ENCODE measurements at places on chromosomes 7 and 10. TPM values are rescaled to one million over a fixed set of nuclear protein-coding genes. Genes with fewer than 3 reads are reported as not detected.

- no peak for DNase-seq
Observed at GRCh38 chr10:74587109-74587854, 239.1 kb upstream of the KAT6B start.

DNA sequence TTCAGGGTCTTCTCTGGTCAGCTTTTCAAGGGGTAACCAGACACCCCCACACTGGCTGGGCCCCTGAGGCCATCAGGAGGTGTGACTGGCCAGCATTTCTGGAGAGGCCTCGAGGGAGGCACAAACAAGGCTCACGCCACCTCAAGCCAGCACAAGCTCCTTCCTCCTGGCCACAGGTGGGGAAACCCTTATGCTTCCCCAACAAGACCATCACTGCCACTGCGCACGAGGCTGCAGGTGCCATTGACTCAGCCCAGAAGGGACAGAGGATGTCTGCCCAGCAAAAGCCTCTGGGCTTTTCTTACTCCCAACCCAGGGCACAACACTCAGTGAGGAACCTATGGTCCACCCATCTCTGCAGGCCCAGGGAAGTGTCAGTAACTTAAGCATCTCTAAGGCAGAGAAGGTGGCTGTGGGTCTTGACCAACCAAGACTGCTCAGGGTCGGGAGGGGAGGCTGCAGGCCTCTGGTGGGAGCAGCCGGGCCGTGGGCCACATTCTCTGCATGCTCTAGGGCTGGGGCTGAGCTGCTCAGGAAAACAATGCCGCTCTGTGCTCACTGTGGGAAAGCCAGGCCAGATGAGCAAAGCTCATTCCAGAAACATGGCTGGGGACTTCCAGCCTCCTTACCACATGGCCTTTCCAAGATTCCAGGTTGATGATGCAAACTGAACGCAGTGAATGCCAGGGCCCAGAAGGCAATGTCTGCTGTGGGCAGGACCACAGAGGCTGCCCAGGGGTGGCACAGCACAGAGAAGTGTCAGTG, 24.2 kb upstream of the RASSF4 start:
- no peak for DNase-seq

DNA sequence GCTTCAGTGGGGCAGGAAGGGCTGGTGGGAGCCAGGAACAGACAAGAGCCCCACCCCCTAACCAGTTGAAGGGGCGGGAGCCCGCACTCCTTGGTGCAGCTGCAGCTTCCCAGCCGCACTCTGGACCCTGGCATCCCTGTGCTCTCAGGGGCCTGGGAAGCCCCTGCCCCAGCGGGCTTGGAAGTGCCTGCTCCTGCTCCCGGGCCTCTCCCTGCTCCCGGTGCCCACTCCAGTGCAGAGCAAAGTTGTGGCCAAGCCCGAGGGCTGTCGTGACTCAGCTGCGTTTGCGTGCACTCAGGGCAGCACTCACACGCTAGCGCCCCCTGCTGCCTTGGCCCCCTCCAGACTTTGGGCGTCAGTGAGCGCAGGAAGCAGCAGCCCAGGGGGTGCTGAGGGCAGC, 883.8 kb downstream of the LRMDA start:
- DNase-seq = no peak

GRCh38 chr10:23359692-23360380, 15.2 kb upstream of the C10orf67 start:
- DNase-seq = no peak

HECW1 gene
- not detected for total RNA-seq

GRCh38 chr10:96038476-96039387, 4.7 kb upstream of the CCNJ start:
- no peak for DNase-seq

PMS2 gene
- 19.8 TPM for total RNA-seq

GRCh38 chr7:80499350-80499953, 12.4 kb downstream of the GNAT3 start:
- DNase-seq = no peak

DNA sequence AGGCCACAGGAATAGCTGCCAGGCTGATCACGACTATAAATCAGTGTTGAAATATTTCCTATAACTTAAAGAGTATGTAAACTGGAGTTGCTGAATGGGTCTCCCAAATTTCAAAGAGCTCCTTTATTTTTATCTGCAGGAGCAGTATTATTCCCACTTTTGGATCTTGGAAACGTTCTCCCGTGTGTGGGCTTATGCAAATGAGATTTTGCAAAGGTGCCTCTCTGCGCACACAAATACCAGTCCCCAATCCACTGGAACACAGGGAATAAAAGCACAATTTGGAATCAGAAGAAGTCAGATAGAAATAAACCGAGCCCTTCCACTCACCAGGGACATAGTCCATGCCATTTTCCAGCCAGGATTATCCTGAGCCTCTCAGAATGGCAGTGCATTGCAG, 350.2 kb upstream of the CELF2 start:
- no peak for DNase-seq

DNA sequence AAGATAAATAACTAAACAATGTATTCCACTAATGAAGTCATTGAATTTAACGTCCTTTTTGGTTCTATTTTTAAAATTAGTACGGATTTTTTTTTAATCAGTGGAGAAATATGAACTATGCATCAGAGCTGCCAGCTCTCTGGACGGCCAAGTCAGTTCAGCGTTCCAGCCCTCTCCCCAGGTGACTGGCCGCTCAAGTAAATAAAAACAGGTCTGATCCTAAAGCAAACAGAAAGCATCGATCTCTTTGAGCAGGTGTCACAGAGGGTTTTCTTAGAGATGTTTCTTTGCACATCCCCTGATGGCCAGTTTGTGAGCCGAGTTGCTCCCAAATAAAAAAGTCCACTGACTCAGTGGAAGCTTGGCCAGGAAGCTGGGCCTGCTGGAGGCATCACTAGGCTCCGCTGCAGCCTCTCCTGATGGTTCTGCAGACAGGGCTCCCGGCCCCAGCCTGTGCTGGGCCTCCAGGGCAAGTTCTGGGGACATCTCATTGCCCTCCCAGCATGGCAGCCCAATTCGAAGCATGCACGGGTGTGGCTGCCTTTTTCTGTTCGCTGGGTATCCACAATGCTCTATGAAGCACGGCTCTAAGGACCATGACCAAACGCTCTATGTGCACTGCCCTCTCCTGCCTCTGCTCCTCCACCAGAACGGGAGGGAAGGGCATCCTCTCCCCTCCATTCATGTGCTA, 74.7 kb upstream of the PPP2R2D start:
- no peak for DNase-seq

GSAP gene
- total RNA-seq = 1.1 TPM

GRCh38 chr10:87794285-87794684, 23.7 kb downstream of the ATAD1 start:
- no peak for DNase-seq

AMPH gene
- not detected for total RNA-seq

CCAR1 gene
- total RNA-seq = 87.9 TPM

DNA sequence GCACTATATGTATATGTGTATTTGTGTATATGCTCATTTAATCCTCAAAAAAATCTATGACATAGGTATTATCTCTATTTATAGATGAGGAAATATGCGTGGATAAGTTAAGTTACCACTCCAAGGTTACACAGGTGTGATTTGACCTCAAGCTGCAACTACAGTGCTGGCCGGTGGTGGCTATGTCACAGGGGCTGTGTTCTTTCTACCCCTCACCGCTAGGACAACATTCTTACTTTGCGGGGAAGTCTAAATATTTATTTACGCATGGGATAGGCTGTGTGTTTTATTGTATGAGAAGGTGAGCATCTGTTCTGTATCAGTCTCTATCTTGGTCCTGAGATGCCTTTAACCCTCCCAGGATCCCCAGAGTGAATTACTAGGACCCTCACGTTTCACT, 60.0 kb downstream of the CREB5 start:
- DNase-seq = no peak

- no peak for DNase-seq
Observed at GRCh38 chr10:23965880-23966279, 243.1 kb upstream of the KIAA1217 start.

DNA sequence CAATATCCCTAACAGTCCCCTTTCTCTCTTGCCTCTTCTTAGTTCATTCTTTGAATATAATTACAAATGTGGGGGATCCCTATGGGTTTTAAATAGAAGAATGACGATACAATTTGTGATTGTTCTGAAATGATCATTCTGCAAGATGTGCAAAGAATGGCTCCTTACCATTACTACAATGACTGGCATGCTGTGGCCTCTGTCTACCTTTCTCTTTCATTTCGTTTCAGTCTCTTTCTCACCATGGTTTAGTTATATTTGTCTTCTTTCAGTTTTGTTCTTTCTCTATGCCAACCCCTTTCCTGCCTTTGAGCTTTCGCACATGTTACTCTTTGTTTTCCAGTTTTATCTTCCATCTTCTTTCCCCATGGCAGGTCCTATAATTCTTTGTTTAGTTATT, 176.5 kb downstream of the SUGCT start:
- DNase-seq = peak; percentile 11

DNA sequence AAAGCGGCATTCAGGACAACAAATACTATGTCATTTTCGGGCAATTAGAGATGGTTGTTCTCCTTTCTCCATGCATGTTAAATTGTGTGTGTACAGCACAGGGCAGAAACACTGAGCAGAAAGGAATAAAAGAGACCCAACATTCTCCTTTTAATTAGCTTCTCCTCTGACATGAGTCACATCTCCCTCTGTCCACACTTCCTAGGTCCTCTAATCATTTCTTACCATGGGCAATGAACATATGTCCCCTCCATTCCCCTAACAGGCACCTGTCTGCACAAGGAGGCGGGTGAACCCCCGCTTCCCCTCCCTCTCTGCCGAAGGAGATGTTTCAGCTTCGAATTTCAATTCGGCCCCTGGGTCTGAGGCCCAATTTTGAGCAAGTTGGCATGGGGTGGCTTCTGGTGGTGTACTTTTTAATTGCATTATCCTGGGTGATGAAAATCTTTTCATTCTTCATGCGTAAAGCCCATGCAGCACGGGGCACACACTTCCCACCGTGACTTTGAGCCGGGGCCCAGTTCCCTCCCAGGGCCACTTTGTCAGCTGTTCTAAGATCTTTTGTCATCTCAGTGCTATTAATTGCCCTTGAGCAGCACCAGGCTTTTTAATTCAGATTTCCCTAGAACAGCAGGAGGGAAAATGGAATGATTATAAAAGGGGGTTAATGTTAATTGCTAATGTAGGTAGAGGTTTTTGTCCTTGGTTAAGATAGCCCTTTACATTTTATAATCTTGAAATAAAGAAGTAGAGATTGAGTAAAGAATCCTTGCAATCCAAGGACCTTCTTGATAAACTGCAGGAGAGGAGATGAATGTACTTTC, 219.5 kb upstream of the NRP1 start:
- DNase-seq = no peak

GRCh38 chr7:37826825-37827224, 21.6 kb upstream of the NME8 start:
- DNase-seq = no peak

HBP1 gene
- 42.2 TPM for total RNA-seq

DNA sequence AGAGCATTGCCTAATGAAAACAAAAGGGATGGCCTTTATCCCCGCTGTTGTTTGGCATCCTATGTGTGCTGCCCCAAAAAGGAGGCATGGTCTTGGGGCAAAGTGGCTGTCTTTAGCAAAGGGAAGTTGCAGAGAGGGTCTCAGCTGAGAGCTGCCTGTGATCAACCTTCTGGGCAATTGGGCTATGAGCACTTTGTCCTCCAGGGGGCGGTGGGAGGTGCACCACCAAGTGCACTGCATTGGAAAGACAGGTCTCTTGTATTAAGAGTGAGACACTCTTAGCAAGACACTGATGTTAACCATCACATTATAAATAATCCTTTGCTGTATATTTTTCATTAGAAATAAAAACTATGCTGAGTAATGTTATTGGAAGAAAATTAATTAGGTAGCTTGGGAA, 314.8 kb downstream of the POM121L12 start:
- DNase-seq = peak; percentile 10

COL13A1 gene
- total RNA-seq = not detected

DNA sequence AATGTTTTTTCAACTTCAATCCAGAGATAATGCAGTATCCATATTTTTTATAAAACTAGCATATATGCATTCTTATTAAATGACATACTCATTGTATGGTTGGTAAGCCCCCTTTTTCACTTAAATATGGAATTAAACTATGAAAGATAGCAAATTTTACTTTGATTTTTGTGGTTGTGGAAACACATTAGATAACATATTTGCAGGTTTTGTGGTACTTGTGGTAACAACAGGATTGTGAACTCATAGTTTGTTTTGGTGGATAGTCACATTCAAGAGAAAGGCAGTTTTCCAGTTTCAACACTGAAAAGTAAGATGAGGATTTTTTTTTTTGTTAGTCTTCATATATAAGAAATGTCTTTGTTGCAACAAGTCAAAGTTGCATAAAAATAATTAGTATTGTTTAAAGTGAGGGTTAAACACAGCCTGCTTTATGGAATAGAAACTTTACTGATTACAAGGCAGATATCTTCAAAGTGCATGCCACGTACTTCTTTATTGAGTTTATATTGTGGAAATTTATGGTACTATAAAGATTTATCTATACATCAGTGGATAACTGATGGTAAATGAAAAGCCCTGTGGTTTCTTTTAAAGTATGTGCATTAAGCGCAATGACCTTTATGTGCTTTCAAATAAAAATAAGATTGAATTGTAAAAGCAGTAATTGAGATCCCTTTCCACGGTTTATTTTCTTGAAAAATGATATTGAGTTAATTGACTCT, 39.7 kb upstream of the SEMA3D start:
- DNase-seq = no peak

Measured in activated naive CD4-positive, alpha-beta T cell treated with anti-CD3 and anti-CD28 coated beads for 36 hours (primary cell).